Osteoblast (primary cell): ENCODE measurements at places on chromosomes 13 and 19.

GRCh38 chr13:66275416-66275815 lies 954.7 kb downstream of the PCDH9 start:
- no peak for DNase-seq

DNA sequence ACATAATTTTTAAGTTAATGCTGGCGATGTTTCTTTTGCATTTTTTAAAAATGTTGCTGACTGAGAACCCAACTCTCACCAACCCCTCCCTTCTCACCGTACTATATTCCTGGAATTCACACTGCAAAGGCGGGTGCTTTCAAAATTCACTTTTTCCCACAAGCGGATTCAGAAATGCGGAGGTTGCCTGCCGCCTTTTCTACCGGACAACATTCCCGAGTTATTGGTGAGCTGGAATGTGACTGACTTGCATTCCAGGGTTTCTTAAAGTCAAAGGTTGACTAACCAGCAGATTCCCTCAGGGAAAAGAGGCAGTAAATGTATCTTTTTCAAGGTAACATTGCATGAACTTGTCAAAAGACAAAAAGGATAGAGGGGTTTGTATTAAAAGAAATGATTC lies 113.3 kb downstream of the RAB20 start:
- peak; percentile 93 for DNase-seq

DNA sequence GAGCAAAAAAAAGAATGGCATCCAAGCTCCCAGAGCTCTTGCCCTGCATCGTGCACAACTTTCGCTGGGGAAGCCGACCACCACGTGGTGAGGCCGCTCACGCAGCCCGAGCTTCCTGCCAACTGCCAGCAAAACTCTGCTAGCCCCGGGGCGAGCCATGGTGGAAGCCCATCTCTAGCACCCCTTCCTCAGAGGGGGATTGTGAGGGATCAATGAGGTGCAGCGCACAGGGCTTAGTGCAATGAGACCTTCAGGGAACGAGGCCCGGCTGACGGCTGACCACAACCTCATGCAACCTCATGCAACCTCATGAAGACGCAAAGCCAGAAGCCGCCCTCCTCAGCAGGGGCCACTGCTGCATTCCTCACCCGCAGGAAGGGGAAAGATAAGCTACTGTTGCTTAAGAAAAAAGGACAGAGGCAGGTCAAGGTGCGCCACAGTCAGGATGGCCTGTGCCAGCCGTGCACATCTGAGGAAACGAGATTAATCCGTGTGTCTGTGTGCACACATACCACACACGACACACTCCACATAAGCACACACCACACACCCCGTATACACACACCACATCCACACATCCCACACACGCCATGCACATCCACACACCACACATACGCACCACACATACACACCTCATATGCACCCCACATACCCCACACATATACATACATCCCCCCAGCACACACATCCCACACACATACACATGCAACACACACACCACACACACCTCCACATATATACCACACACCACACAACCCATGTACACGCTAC lies 9.6 kb downstream of the HSPBP1 start:
- no peak for DNase-seq

DNA sequence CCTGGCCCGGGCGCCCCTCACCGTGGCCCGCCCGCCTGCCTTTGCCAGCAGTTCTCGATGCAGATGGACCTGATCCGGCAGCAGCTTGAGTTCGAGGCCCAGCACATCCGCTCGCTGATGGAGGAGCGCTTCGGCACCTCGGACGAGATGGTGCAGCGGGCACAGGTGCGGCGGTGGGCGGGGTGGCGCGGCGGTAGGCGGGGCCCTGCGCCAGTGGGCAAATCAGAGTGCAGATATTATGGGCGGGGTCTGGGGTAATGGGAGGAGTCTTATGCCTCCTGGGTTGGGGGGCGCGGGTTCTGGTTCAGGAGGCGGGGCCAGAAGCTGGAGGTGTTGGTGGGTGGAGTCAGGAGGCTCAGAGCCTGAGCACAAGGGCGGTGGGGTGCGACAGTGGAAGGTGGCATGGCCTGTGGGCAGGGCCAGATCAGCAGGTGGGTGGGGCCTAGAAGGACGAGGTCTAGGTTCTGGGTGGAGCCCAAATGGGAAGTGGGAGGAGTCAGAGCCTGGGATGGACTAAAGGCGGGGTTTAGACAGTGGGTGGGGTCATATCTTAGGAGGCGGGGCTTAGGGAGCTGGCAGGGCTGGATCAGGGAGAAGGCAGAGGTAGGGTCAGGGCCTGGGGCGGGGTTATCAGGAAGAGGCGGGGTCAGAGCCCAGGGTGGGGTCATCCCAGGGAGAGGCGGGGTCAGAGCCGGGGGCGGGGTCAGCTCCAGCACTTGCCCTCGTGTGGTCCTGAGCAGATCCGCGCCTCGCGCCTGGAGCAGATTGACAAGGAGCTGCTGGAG lies 5.6 kb downstream of the APC2 start:
- peak; percentile 98 for DNase-seq

- peak; percentile 96 for DNase-seq
Measured at GRCh38 chr13:24271601-24272451, 37.6 kb upstream of the C1QTNF9 start.

GRCh38 chr13:34302596-34302995 lies 484.6 kb downstream of the RFC3 start:
- DNase-seq: no peak

DNA sequence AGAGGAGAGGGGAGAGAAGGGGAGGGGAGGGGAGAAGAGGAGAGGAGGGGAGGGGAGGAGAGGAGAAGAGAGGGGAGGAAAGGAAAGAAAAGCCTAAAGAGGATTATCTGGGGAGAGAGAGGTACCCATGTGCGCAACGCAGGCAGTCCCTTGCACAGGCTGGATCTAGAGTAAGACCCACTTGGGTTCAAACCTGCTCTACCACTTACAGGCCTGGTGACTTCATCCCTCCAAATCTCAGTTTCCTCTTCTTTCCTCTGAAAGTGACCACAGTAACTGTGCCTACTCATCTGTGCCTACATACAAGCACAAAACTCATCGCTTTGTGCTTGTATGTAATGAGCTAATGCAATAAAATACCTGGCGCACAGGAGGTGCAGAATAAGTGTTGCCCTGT lies 732 bp upstream of the MAP1S start:
- no peak for DNase-seq

DNA sequence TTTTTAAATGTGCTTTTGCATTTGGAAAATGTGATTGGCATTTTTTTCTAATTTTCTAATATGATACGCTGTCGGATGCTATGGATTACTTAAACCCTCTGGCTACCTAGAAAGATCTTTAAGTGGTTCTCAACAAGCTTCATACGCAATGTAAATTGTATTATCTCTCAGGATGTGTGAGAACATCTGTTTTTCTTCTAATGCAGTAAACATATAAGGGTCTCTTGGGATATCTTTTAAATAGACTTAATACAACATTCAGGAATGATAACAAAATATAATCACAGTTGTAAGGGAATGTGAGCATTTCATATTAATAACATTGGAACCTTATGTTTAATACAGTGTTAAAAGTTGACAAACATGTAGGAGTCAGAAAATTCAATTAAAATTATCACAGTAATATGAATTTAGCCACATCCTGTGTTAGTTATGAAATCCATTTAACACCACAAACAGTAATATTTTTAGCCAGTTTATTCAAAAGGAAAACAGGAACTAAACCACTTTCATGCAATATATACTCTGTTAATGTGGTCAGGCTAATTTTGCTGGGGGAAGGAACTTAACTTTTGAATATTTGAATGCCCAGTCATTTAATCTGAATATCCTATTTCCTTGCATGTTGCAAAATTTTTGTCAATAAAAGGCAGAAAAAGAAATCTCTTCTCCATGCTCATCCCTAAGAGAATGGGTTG lies 15.0 kb upstream of the ALOX5AP start:
- DNase-seq: peak; percentile 50

- DNase-seq: no peak
Measured at GRCh38 chr19:47547199-47547598, 25.7 kb downstream of the ZNF541 start.
